Thoracic aorta (tissue), 2 donors: ENCODE measurements at places on chromosomes 13 and 19.

DNA sequence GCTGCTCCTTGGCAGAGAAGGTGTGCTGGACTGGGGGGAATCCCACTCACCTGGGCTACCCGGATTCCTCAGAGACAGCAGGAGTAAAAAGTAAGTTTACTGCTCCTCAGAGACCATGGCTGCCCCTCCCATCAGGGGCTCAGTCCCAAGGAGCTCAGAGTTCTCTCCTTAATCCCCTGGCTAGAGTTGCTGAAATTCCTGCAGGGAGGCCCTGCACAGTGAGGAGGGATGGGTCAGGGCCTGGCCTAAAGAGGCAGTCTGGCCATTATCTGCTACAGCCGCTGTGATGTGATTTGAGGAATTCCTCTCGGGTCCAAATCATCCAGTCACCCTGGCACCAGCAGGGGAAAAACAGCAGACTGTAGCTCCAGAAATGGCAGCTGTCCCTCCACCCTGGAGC, 502.5 kb downstream of the PCDH17 start:
- no peak for DNase-seq

GRCh38 chr19:48400018-48400742, 6.7 kb downstream of the GRIN2D start:
- no peak for DNase-seq

DNA sequence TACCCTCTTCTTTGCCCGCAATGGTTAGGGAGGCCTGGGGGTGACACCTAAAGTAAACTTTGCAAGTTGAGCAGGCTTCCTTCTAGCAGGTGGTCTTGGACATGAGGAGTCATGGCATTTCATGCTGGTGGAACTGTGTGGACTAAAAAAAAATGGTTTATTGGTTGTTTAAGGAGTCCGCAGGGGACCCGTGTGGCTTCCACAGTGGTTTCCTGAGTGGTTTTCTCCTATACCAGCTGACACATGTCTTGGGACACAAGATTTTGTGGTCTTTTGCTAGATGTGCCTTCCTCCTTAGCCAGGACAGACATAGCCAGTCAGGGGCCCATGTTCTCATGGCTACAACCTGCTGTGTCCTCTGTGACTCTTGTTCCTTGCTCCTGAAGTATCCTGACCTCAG, 1.5 kb downstream of the ZNF543 start:
- no peak for DNase-seq

GRCh38 chr13:108155185-108156106, 59.9 kb downstream of the LIG4 start:
- no peak for DNase-seq

DNA sequence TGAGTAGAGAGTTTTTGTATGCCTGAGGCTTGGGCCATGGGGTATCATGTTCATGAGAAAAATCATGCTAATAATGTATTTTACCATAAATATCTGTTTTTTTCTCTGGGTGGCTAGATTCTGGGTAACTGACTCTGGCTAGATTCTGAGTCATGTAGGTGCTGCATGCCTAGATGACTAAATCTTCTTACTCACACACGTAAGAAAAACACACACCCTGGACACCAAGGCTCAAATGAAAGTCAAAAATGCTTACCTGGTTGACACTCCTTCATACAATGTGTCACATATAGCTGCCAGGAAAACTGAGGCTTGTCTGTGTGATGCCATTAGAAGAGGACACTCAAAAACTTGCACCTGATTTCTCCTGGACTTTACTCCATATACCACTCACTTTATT, 597.4 kb upstream of the SLITRK1 start:
- no peak for DNase-seq

DNA sequence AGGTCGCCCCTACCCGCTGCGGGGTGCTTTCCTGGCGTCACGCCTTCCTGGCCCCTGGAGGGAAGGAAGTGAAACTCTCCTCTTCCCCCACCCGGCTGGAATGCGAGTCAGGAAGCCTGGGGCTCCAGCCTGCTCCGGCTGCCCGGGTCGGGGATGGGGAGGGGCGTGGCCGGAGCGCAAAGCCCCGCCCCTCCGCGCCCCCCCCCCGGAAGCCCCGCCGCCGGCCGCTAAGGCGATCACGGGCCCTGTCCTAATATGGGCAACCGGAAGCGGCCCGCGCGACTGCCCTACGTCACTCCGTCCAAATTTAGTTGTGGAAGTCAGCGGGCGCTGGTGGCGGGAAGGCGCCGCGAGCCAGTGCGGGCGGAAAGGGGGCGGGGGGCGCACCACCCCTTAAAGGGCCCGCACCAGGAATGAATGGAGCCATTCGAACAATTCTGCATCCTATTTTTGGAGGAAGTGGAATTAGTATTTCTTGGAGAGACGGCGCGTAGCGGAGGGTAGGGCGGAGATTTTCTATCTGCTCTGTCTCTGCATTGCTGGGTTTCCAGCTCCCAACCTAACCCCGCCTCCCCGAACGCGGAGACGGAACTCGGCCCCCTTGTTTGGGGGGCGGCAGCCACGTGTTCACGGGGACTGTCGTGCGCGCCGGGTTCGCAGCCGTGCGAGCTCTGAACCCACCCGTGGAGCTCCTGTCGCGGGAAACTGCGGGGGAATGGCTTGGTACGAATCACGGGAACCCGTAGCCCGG, 1.6 kb downstream of the IER2 start:
- DNase-seq = peak; percentile 89

GRCh38 chr13:91773591-91774227, 375.3 kb downstream of the GPC5 start:
- no peak for DNase-seq

- DNase-seq = no peak
These were observed 6.1 kb downstream of the SLC35E1 start for GRCh38 chr19:16566161-16566560.

DNA sequence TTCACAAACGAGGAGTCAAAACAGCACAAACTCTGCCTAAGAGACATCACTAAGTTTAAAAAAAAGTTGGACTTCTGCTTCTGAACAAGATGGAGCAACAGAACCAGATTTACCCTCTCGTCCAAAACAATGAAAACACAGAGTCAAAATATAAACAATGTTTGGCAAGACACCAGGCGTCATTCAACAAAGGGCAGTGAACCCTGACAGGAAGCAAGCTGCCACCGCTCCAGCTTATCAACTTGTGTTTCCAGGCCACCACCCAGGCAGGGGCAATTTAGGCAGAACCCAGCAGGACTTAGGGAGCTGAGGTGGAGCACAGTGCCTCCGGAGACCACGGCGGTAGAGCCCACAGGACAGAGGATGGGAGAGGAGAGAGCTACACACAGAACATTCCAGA, 8.6 kb upstream of the NAPA start:
- DNase-seq = no peak

- no peak for DNase-seq
These were observed 39.3 kb upstream of the GPR183 start for GRCh38 chr13:99346335-99347042.

DNA sequence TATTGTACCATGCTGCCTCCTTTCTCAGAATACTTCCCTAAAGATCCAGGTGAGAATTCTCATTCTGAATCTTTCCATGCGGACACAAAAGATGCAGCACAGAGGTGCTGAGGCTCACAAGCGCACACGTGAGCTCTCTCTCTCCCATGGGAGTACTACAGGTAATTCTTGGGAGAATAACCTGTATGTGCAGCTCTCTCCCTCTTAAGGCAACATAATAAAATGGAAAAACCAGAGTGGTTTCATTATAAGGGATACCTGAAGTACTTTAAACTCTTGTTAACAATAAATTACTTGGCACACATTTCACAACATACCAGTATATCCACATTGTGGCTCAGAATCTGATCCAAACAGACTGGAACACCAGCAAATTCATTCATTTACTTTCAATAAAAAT, 40.4 kb downstream of the INTS6 start:
- no peak for DNase-seq

DNA sequence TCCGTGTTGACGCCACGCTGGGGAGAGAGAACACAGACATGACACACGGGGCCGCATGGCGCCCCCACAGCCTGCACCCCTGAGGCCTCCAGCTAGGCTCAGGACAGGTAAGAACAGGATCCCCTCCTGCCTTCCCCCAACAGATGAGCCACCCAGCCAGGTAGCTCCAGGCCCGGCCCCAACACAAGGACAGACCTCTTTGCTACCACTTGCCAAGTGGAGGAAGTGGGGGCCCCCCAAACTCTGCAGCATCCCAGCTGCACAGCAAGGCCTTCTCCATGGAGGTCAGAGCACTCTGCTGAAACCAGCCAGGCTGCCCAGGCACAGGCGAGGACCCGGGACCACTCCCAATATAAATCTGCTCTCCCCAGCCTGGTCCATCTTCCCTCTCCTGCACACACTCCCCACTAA, 31.5 kb downstream of the PEPD start:
- DNase-seq = no peak

- peak; percentile 76 for DNase-seq
These were observed 4.7 kb downstream of the SERTAD1 start for GRCh38 chr19:40420766-40421765.

DNA sequence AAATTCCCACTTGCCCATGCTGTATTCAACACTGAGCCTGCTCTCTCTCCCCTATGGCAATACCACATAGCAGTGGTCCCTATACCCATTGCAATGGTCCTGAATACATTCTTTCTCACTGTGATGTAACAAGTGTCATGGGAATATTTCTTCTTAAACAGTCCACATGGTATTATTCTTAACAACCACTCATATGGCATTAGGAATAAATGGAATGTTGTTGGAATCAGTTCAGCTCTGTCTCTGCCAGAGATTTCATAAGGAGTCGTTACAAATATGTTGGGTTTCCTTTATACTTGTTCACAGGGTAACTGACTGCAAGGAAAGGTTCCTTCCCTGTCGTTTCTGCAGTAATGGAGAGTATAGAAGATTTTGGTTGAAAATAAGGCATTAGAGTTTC, 128.3 kb upstream of the SPATA13 start:
- no peak for DNase-seq

DNA sequence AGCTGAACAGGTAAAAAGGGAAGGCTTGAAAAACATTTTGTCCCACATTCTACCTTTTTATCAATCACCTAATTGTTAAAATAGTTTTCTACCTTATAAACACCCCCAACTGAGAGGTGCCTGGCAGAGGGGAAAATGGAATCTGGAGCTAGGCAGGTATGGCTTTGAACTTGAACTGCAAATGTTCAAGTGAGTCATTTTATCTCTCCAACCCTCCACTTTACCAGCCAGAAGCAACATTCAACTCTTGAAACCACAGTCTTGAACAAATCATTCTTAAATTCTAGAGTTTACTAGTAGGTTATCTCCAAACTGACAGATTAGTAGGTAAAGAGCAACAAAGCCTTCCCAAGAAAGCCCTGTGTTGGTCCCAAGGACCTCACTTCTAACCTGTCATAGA, 116.9 kb downstream of the ABCC4 start:
- DNase-seq = no peak

DNA sequence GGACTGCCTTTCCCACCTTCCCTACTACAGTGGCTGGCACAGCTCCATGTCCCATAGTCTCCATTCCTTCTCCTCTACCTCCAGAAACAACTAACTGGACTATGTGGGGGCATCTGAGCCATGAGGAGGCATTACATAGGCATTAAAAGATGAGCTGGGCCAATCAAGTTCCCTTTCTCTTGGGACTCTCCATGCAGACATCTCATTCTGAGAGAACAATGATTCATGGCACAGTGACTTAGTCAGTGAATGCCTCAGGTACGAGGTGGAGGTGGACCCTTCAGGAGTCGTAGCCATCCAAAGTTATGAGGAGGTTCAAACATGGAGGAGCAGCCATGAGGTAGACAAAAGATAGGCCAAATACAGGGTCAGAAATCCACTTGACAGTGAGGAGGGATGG, 70.0 kb downstream of the GPC6 start:
- DNase-seq = no peak

- DNase-seq = no peak
These were observed 251.2 kb upstream of the SPRY2 start for GRCh38 chr13:80591976-80592740.

DNA sequence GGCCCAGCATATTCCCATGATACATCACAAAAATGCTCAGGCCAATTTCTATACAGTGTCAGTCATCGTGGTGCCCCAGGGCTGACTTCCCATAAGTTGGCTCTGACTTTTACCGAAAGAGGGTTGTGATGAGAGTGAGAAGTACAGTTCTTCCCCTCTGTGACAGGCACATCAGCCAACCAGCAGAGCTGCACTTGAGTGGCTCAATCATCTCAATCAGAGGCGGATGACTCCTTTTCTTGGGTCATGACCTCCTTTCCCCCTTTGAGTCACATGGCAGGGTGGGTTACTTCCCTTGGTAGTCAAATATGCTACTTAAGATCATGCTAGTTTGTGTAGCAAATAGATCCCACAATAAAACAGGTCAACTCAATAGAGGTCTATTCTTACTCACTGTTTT, 6.9 kb upstream of the AMER2 start:
- no peak for DNase-seq

- no peak for DNase-seq
These were observed 23.6 kb downstream of the PROZ start for GRCh38 chr13:113182046-113182445.

- no peak for DNase-seq
These were observed 22.4 kb downstream of the POU2F2 start for GRCh38 chr19:42109896-42110295.

GRCh38 chr13:66922444-66922843, 307.7 kb downstream of the PCDH9 start:
- no peak for DNase-seq

GRCh38 chr19:20472854-20473253, 92.7 kb downstream of the ZNF737 start:
- DNase-seq = no peak

DNA sequence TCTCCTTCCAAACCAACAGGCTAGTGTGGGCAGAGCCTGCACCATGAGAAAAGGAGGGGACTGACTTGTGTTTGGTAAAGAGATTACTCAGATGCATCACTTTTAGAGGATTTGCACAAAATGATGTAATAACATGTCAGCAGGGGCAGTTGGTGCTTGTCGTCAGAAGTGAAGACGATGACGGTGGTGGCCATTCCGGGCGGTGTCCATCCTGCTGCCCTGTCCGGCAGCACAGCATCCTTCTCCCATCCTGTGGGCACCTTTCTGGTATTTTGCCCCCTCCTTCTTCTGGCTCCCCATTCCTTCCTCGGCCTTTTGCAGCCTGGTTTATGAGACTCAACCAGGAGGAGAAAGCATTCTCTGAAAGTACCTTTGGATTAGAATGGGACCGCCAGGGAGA, 160.1 kb downstream of the TEX29 start:
- no peak for DNase-seq

DNA sequence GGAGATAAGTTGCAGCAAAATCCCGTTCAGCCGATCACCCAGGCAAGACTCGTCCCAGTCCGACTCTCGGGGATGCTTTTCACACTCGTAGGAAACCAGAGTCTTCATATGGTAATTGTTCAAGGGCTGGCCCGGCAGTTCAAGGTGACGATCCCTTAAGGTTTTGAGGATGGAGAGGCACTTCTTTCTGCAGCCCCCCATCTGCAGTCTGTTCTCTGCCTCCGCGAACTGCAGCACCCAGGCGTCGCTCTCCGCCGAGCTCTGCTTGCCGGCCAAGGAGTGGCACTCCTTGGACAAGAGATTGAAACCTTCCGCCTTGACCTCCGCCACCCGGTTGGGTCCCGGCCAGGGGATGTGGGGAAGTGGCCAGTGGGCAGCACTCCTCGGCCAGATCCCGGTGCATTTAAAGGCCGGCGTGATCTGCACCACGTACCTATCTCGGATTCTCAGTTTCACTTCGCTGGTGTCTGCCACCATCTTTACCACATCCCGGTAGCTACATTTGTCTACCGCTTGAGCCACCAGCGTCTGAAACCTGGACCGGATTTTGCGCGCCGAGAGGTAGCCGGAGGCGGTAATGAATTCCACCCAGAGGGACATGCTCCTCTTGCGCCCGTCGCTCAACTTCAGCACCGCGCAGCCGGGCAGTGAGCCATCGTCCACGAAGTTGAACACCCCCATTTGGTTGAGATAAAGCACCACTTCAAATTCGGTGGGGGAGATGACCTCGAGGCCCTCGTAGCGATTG, 1.1 kb downstream of the MAB21L1 start:
- DNase-seq = no peak

- DNase-seq = no peak
These were observed 10.9 kb upstream of the MEIS3 start for GRCh38 chr19:47430041-47430802.
